ENCODE measurements at places on chromosomes 12 and 14. TPM values are rescaled to one million over a fixed set of nuclear protein-coding genes. Genes with fewer than 3 reads are reported as not detected.

Gene CRIP1
- total RNA-seq: 95.7 TPM

Gene PLEKHH1
- 6.7 TPM for total RNA-seq

Gene LRIG3
- total RNA-seq: not detected

Gene C12orf50
- not detected for total RNA-seq

Gene RAPGEF3
- 0.56 TPM for total RNA-seq

Gene KRT73
- total RNA-seq: 0.20 TPM

Gene CFAP54
- 0.38 TPM for total RNA-seq

Gene GPR65
- 16.9 TPM for total RNA-seq

Gene MUCL1
- not detected for total RNA-seq

Gene KRT85
- total RNA-seq: not detected

DNA sequence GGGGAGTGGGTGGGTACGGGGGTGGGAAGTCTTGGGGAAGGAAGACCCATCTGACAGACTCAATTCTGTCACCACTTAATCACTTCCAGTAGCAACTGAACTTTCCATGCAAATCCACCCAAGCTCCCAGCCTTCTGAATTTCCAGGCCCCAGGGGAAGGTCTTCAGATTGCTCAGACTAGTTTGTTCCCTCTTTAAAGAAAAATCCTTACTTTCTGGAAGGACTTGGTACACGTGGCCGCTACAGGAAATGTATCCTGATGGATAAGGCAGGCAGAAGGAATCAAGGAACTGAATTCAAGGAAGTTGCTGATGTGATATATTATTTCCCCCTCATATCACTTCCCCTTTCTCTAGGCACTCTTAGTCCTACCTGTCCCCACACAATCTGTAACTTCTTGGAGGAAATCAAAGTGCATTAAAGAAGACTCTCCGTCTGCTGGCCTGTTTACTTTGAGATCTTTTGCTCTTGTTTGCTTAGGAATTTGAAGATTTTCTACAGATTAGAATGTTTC lies 6.4 kb downstream of the NFKBIA start:
- no peak for DNase-seq

DNA sequence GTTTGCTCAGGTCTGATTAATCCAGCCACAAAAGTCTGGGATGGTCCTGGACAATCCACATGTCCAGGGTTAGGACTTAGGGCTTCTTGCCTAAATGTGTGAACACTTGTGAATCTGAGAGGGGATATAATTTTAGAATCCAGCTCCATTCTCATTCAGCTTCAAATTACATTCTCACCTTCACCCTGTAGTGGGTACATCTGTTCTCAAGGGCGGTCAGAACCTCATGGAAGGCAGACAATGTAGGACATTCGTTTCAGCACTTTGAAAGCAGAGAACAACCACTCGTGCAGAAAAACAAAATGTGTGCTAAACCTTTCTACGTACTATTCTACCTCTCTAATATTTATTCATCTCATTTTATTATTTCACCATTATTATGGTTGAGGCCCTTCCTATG lies 1.2 kb downstream of the TMEM229B start:
- no peak for DNase-seq

GRCh38 chr12:10559244-10559643 lies 53.6 kb downstream of the EIF2S3B start:
- DNase-seq: peak; percentile 67

GRCh38 chr12:103634732-103635131 lies 47.7 kb downstream of the STAB2 start:
- no peak for DNase-seq

- DNase-seq: peak; percentile 14
Observed at GRCh38 chr14:100488057-100488456, 99.2 kb downstream of the BEGAIN start.

- DNase-seq: no peak
Observed at GRCh38 chr14:25836636-25837035, 761.2 kb downstream of the NOVA1 start.

GRCh38 chr12:19234981-19235871 lies 105.7 kb downstream of the PLEKHA5 start:
- peak; percentile 11 for DNase-seq

GRCh38 chr14:88322504-88323085 lies 474 bp downstream of the KCNK10 start:
- DNase-seq: no peak

DNA sequence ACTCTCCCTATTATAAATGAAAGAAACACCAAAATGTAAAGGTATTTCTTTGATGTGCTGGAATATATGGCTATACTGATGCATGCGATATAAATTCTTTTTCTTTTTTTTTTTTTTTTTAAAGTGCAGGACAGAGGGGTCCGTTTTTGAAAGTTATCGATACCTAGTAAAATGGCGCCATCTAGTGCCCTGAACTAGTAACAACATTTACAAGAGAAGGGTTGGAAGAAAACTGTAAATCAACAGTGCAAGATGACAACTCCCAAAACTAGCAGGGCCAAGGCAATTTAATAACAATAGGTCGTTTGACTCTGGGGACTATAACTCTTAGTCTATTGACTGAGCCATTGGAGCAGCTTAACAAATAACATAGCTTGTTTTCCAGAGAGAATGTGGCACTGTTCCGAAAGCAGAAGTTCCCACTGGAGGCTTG lies 137.7 kb downstream of the SPTSSA start:
- peak; percentile 16 for DNase-seq

DNA sequence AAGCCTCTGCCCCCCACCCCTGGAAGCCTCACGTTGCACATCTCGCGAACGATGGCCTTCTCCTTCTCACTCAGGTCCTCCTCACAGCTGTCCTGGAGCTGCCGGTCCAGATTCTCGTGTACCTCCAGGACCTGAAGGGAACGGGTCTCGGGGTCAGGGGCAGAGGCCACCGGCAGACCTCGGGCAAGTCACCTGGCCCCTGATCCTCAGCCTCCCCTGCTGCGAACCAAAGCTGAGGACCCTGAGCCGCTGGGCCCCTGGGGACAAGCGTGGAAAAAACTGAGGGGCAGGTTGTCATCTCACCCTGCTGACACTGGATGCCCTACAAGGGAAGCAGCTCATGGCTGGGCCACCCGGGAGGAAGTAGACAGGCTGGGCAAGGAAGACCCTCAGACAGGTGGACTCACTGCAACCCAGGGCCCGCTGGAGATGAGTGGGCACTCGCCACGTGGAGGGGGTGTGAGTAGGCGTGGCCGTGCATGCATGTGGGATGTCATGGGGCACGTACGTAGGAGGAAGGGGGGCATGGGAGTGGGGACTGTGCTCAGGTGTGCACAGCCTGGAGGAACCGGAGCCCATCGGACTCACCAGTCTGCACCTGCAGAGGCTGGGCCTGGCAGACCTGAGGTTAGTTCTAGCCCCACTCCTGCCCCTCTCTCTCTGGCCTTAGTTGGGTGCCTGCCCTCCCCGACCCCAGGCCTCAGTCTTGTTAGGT lies 35.1 kb downstream of the CCNK start:
- DNase-seq: no peak

DNA sequence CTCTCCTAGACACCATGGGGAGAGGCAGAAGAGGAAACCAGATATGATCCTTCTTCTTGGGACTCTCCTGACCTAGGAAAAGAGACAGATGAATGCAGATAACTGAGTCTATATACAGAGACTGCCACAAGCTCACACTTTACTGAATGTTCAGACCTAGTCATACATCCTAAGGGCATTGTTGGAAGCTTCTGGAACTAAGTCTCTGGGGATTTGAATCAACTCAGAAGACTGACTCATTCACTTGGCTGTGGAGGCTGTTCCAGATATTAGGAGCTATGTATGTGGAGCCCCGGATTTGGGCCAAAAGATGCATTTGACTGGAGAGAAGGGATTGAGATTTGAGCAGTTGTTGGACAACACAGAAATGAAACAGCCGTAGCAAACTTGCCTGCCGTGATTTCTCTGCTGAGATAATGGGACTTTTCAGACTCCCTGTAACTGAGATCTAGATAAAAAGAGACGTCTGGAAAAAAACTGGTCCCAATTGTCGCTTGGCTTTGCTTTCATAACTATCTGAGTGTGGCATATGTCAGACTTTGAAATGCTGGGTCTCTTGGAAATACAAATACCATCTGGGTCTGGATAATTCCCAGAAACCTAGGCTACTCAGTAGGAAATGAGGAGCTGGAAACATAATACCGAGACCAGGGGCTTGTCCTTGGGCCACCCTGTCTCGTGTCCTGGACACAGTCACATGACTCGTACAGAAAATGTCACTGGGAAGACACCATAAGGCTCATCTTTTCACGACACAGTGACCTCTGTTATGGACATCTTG lies 396.8 kb downstream of the NUAK1 start:
- DNase-seq: no peak

GRCh38 chr12:119245904-119246494 lies 67.3 kb downstream of the HSPB8 start:
- no peak for DNase-seq

- DNase-seq: no peak
Observed at GRCh38 chr14:74936731-74937130, 13.7 kb upstream of the RPS6KL1 start.

GRCh38 chr12:44592626-44593025 lies 283.5 kb downstream of the NELL2 start:
- DNase-seq: no peak

DNA sequence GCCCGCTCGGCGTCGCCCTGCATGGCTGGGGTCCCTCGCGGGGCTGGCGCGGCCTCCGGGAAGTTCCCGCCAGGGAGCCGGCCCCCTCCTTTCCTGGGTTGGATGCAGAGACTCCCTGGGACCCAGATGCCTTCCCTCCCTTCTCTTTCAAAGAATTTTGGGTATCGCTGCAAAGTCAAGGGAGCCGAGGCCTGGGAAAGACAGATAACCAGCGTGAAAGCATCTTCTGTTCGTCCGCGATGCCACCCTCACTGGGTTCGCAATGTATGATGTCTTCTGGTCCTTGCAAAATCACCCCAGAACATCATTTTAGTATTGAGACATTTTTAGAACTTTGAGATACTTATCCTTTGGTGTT lies 451 bp downstream of the IRAK3 start:
- no peak for DNase-seq

- no peak for DNase-seq
Observed at GRCh38 chr14:101426466-101426865, 134.8 kb upstream of the DIO3 start.

- DNase-seq: no peak
Observed at GRCh38 chr12:22461786-22462185, 82.6 kb downstream of the C2CD5 start.

DNA sequence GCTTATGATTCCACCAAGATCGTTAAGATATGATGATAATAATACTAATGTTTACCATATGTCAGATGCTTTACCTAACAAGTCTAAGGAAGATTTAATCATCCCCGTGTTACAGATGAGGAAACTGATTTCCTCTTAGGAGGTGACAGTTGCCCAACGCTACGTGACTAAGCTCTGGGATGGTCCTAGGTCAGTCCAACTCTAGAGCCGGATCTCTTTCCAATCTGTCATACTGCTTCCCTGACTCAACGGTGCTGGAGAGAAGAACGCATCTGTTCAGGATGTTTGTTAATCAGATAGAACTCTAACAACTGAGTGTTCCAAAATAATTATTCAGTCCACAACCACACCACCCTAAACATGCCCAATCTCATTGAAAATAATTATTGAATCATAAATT lies 39.8 kb downstream of the NDUFA12 start:
- DNase-seq: no peak
